Stimulated activated CD8-positive, alpha-beta memory T cell treated with anti-CD3 and anti-CD28 coated beads, Interleukin-7, amount 100 ng/mL, for 24 hours (primary cell): ENCODE measurements at places on chromosomes 2 and 18.

- no peak for DNase-seq
These were observed 47.4 kb upstream of the RMDN2 start for GRCh38 chr2:37877457-37878315.

DNA sequence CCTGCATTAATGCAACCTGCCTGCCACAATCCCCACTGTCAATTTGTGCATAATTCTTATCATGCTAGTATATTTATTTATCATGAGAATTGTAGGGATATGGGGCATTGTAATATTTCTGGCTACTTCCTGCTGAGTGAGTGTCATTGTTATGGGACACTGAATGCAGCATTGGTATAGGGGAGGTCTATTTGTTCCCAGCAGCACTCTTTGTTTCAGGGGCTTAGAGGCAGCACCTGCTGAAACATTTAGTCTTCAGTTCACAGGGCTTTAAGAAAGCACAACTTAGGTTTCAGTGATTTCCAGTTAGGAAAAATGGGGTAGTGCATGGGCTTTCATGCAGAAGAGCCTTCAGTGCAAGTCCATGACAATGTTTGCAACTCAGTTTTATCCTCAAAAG lies 23.6 kb downstream of the SULT1C3 start:
- DNase-seq, result no peak

DNA sequence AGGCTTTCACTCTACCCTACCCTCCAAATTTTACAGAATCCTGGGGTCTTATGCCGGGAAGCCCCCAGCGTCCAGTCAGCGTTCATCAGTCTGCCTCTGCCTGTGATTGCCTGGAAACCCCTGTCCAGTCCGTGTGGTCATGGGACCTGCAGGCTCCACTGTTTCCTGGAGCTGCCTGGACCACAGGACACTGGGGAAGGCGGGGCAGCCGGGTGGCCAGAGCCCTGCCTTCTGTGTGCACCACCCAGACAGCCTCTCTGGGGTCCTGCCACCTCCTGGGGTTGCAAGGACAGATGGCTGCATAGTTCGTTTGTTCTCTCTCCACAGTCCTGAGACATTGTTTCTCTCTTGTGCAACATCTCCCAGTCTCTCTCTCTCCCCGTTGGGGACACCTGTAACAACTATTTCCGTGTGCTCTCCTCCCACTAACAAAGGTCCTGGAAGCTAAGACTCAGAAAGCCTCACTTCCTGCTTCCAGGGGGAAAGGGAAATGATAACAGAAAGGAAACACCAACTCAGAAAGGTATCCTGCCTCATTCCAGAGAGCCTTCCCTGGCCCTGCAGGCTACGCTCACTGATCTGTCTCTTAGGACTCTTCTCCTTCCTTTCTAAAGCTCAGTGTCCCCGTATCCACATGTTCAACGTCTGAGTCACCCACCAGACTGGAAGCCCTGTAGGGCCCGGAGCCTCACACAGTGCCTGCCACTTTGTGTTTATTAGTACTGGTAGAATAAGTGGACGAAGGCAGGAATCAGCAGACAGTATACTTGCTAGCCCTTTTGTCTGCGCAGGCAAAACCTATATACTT lies 192.8 kb upstream of the RAB12 start:
- no peak for DNase-seq

GRCh38 chr2:105783151-105783738 lies 38.5 kb downstream of the NCK2 start:
- DNase-seq, result no peak
